ENCODE measurements at places on chromosomes 12 and 14.

GRCh38 chr12:46933947-46934346 is 108.2 kb upstream of the SLC38A4 start:
- DNase-seq, result no peak

- DNase-seq, result peak; percentile 52
These were observed 1.3 kb downstream of the GPR65 start for GRCh38 chr14:88005978-88006851.

GRCh38 chr12:96786791-96787190 is 120.3 kb upstream of the NEDD1 start:
- no peak for DNase-seq

DNA sequence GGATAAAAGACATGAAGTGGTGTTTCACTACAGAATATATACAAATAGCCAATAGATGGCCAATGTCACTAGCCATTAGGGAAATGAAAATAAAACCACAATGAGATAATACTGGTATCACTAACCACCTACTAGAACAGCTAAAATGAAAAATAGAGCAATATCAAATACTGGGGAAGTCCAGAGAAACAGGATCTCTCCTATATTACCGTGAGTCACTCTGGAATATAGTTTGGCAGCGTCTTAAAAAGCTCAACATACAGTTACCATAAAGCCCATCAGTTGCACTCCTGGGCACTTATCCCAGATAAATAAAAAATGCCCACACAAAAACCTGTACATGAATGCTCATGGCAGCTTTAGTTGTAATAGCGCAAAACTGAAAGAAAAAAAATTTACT is 101.7 kb downstream of the TMTC1 start:
- no peak for DNase-seq

DNA sequence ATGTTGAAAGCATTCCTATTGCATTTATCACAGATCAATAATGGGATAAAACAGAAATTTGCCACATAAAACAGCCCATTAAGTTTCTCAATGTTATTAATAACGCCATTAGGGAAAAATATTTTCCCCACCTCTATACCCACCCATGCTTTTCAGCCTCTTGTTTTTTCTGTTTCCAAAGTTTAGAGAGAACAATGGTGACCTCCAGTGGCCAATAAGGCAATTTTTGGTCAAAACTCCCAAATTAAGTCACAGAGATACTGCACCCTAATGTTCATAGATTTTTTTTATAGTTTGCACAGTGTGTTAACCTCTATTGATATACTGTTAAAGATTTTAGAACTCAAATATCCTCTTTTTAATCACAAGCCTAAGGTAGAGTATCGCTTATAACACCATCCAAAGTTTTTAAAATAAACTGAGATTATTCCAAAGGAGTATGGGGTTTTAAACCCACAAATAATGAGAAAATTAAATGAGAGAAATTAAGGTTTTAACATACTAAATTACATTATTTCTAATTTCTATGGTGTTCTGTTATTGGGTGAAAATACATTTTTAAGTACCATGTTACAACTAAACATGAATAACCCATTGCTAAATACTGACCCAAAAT is 184.7 kb upstream of the DCN start:
- DNase-seq, result no peak

GRCh38 chr14:88234442-88234841 is 88.6 kb downstream of the KCNK10 start:
- DNase-seq, result no peak

DNA sequence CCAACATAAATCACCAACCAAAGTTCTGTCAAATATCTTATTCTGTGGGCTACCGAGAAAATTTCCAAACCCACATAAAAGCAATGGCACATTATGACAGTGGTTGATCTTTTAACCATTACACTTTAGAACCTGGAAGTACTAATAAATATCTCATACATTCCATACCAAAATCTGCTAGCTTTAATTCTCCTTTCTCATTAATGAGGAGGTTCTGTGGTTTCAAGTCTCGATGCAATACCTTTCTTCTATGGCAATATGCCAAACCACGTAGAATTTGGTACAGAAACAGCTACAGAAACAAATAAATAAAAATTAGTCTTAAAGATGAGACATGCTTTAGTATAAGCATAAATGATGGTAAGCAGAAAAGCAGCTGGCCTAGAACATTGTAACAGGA is 100.7 kb downstream of the ELK3 start:
- no peak for DNase-seq

DNA sequence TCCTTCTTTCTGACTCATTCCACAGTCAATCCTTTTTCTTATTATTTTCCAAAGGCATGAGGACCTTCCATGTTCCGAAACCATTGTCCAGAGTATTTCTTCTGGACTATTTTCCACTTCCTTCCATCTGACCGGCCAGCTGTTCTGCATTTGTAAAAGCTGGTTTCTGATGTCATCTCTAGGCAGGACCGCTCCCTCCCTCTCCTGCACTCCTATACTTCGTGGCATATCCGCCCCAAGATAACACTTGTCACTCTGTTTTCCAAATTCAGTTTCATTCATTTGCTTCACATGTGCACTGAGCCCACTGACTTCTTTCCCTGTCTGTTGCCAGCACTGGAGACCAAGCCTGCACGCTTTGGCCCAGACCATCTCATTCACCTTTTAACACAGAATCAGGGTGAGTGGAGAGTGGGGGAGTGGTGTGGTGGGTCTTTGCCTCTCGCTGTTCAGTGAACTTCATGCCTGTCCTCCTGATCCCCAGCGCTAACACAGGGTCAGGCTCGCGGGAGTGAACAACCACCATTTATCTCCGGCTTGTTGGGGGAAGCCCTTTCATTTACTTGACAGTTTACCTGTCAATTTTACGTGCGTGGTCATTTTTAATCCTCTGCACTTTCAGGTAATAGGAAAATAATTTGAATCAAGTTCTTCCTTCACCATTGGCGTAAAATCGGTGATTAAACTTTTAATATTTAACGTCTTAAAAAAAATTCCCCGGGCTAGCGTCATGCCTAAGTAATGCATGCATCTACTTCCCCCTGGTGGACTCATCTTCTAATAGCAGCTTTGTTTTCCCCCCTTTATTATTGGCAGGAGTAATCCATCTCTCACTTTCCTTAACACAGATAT is 52.5 kb downstream of the C12orf75 start:
- no peak for DNase-seq

- no peak for DNase-seq
These were observed 97.5 kb downstream of the CRACR2A start for GRCh38 chr12:3655328-3655900.

DNA sequence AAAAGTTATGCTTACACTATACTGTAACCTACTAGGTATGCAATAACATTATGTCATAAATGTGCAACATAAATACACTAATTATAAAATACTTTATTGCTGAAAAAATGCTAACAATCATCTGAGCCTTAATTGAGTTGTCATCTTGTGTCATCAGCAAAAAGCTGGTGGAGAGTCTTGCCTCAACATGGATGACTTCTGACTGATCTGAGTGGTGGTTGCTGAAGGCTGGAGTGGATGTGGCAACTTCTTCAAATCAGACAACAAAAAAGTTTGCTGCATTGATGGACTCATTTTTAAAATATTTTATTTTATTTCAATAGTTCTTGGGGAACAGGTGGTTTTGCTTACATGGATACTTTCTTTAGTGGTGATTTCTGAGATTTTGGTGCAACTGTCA is 93.9 kb upstream of the AMN1 start:
- DNase-seq, result no peak

DNA sequence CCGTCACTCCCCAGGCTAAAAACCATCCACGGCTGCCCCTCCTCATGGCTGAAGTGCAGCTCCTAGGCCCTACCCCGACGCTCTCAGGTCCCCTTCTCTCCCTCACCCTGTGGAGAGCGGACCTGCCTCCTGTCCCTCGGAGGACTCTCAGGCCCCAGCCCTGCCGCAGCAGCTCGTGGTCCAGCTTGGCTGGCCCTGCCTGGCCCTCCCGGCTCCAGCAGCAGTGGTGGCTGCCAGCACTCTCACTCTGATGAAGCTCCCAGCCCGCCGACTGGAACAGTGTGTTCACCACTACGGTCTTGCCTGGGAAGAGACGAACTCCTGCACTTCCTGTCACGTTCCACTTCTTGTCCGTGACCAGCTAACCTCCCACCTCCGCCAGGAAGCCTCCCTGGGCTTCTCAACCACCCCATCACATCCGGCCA is 11.1 kb downstream of the BAG5 start:
- DNase-seq, result no peak
